ENCODE measurements at places on chromosomes 13 and 19.

DNA sequence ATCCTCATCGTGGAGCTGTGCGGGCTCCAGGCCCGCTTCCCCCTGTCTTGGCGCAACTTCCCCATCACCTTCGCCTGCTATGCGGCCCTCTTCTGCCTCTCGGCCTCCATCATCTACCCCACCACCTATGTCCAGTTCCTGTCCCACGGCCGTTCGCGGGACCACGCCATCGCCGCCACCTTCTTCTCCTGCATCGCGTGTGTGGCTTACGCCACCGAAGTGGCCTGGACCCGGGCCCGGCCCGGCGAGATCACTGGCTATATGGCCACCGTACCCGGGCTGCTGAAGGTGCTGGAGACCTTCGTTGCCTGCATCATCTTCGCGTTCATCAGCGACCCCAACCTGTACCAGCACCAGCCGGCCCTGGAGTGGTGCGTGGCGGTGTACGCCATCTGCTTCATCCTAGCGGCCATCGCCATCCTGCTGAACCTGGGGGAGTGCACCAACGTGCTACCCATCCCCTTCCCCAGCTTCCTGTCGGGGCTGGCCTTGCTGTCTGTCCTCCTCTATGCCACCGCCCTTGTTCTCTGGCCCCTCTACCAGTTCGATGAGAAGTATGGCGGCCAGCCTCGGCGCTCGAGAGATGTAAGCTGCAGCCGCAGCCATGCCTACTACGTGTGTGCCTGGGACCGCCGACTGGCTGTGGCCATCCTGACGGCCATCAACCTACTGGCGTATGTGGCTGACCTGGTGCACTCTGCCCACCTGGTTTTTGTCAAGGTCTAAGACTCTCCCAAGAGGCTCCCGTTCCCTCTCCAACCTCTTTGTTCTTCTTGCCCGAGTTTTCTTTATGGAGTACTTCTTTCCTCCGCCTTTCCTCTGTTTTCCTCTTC, 6.3 kb downstream of the MYADM start:
- no peak for DNase-seq
- H3K4me3 ChIP-seq = no peak overlapping the region
- H3K4me1 ChIP-seq = no peaks in the 10 kb centered on the region
- peaks cover 37% of the 10 kb centered on the region for H3K36me3 ChIP-seq
- H3K27me3 ChIP-seq = no peaks in the 10 kb centered on the region

GRCh38 chr13:29746148-29746677, 104.2 kb downstream of the UBL3 start:
- no peak for DNase-seq
- no peak overlapping the region for H3K27ac ChIP-seq
- no peaks in the 10 kb centered on the region for H3K27me3 ChIP-seq
- no peak overlapping the region for H3K4me3 ChIP-seq
- H3K36me3 ChIP-seq = no peaks in the 10 kb centered on the region

GRCh38 chr19:4609878-4610511, 29.3 kb upstream of the TNFAIP8L1 start:
- H3K27me3 ChIP-seq = no peaks in the 10 kb centered on the region
- DNase-seq = no peak
- no peak overlapping the region for H3K27ac ChIP-seq
- H3K36me3 ChIP-seq = no peaks in the 10 kb centered on the region
- no peak overlapping the region for H3K4me3 ChIP-seq

DNA sequence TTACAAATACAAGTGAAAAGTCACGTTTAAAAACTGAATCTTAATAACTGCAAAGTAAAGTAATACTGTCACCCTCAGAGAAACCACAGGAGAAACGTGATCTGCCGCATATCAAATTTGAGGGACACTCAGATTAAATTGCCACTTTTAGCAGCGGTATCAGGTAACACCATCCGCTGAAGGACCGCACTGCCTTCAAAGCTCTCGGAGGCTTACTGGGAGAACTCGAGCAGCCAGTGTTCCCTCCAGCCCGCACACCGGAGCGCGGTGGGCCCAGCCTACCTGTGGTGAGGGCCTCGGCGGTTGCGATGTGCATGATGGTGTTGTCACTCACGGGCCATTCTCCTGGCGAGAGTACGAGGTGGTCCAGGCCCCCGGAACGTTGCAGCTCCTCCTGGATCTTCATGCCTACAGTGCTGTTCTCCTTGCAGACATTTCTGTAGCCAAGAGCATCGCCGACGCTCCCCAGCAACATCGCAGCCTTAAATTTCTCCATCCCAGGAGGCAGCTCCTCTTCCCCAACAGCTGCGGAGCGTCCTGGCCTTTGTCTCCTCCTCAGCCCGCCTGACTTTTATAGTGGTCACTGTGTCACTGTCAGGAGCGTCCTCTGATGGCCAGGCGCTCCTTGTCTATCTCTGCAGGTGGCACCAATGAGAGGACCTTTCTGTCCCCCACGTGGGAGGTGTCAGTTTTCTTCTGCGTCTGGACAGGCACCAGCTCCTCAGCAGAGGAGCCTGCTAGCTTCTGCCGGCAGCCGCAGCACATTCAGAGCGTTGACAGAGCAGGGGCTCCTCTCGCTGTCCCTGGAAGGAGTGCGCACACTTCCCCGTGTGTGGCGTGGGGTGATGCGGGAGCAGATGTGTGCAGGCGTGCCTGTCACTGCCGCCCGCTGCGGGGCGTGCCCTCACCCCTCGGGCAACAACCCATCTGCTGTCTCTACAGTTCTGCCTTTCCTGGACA, at the start of gene ADPRHL1:
ADPRHL1 (minus strand) TSS at position 547 of the 960 bp plus-strand sequence; CDS start at position 496, 51 bp downstream.
- no peak within 1 kb of the TSS for H3K27ac ChIP-seq
- DNase-seq = no peak
- peaks cover 21% of the 10 kb centered on the region for H3K36me3 ChIP-seq
- no peaks in the 10 kb centered on the region for H3K4me1 ChIP-seq
- no peaks in the 10 kb centered on the region for H3K27me3 ChIP-seq

DNA sequence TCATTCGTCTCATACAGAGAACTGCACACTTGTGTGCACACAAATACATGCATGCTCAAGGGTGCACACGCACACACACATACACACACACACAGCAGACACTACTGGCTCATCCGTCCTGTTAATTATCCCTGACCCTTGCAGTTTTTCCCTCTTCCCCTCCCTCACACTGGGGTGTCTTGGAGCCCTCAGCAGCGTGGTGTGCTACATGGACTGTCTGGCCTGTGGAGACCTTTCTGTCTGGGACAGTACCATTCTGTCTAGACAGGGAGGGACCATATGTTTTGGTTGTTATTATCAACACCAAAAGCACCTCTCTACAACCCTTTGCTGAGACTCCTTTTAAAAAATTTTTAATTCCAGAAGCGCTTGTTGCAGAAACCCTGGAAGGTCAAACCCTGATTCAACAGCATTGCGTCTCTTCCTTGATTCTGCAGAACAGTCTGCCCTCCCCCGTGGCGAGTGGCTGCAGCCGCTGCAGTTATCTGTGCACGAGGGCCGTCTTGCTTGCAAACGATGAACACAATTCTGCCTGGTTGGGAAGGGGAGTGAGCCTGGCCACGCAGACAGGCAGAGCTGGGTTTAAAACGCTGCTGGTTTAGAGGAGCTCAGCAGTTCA, 374.0 kb downstream of the IRS2 start:
- DNase-seq = no peak
- H3K4me1 ChIP-seq = no peaks in the 10 kb centered on the region
- no peak overlapping the region for H3K27ac ChIP-seq
- H3K27me3 ChIP-seq = no peaks in the 10 kb centered on the region
- H3K4me3 ChIP-seq = no peak overlapping the region

DNA sequence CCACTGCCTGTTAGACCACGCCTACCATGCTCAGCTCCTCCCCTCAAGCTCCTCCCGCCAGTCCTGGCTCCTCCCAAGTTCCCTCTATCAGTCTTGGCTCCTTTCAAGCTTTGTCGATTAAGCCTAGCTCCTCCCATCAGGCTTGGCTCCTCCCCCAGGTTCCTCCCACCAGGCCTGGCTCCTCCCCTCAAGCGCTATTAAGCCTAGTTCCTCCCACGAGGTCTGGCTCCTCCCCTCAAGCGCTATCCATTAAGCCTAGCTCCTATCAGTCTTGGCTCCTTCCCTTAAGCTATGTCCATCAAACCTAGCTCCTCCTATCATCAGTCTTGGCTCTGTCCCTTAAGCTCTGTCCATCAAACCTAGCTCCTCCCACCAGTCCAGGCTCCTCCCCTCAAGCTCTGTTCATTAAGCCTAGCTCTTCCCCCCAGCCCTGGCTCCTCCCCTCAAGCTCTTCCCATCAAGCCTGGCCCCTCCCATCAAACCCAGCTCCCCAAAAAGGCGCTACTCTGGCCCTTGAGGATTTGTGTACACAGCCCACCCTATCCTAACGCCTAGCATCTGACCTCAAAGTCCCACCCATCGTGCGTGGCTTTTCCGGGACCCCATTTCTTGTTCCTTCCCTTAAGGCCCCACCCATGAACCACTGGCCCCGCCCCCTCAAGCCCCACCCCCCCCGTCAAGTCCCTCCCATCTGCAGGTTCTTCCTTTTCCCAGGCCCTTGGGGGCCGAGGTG, 10.0 kb downstream of the CAMSAP3 start:
- DNase-seq = no peak
- no peaks in the 10 kb centered on the region for H3K36me3 ChIP-seq
- H3K27ac ChIP-seq = no peak overlapping the region
- no peaks in the 10 kb centered on the region for H3K4me1 ChIP-seq
- H3K27me3 ChIP-seq = no peaks in the 10 kb centered on the region
